ENCODE measurements at places on chromosomes 3 and 15.

GRCh38 chr3:142863930-142864920 is 24.7 kb downstream of the PCOLCE2 start:
- DNase-seq = no peak

DNA sequence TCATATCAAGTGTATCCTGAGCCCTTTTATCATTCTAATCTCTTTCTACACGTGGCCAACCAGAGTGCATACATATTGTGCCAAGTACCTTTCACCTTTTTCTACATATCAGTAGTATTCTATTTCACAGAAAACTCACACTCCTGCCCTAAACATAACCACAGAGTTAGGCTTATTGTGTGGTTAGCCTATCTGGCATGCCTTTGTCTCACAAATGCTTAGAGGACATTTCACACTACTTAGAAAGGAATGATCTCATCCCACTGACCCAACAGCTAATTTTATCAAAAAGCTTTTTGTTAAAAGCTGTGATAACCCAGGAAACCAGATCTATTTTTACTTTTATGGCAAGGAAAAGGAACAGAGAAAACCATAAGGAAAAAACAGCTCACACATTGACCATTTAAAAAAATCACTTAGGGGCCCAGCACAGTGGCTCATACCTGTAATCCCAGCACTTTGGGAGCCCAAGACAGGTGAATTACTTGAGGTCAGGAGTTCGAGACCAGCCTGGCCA is 17.8 kb upstream of the MAP4 start:
- peak; percentile 38 for DNase-seq

GRCh38 chr15:31402511-31403056 is 75.9 kb downstream of the KLF13 start:
- DNase-seq = no peak

GRCh38 chr3:110166791-110167190 is 829.4 kb upstream of the DPPA4 start:
- no peak for DNase-seq

Measured in HCEC 1CT (cell line).